ENCODE measurements at places on chromosomes 16 and 17.
A peak's percentile ranks its signal among the peaks of the same experiment; 100 is the strongest.

DNA sequence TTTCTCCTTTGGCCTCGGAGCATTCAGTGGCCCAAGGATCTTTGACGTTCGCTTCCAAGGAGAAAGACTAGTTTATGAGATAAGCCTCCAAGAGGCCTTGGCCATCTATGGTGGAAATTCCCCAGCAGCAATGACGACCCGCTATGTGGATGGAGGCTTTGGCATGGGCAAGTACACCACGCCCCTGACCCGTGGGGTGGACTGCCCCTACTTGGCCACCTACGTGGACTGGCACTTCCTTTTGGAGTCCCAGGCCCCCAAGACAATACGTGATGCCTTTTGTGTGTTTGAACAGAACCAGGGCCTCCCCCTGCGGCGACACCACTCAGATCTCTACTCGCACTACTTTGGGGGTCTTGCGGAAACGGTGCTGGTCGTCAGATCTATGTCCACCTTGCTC lies 1.4 kb downstream of the AOC3 start:
- H3K4me3 ChIP-seq = peak overlapping the region; percentile 32
- H3K27ac ChIP-seq = no peak overlapping the region
- H3K4me1 ChIP-seq = peaks cover 5% of the 10 kb centered on the region
- no peaks in the 10 kb centered on the region for H3K27me3 ChIP-seq
- DNase-seq = no peak

DNA sequence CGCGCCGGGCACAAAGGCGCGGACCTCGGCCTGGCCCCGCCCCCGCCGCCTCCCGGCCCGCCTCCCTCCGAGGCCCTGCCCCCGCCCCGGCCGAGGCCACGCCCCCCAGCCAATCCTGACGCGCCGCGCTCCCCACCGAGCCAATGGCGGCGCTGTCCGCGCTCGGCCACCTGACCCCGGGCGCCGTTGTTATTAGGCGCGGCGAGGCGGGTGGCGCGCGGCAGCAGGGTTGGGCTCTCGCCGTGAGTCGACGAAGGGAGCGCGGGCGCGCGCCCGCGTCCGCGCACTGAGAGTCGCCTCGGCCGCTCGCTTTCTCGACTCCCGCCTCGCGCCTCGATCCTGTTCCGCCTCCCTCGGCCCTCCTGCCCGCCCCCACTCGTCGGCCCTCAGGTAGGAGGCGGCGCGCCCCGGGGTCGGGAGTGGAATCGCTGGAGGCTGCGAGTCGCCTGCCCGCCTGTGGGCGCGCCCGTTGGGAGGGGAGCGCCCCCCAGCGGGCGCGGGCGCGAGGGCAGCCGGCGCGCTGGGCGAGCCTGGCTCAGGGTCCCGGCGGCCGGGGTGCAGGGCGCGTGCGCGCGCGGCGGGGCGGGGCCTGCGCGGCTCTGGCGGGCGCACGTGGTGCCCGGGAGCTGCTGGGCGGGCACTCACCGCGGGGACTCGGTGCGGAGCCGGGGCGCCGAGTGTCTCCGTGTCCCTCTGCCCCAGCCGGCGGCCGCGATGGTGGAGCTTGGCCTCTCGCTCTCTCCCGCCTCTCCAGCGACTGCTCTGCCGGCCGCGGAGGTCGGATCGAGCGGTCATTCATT lies 405 bp upstream of the CBLN1 start:
- no peak overlapping the region for H3K27ac ChIP-seq
- H3K4me1 ChIP-seq = peaks cover 9% of the 10 kb centered on the region
- H3K27me3 ChIP-seq = no peaks in the 10 kb centered on the region
- H3K4me3 ChIP-seq = peak overlapping the region; percentile 14
- DNase-seq = peak; percentile 59

DNA sequence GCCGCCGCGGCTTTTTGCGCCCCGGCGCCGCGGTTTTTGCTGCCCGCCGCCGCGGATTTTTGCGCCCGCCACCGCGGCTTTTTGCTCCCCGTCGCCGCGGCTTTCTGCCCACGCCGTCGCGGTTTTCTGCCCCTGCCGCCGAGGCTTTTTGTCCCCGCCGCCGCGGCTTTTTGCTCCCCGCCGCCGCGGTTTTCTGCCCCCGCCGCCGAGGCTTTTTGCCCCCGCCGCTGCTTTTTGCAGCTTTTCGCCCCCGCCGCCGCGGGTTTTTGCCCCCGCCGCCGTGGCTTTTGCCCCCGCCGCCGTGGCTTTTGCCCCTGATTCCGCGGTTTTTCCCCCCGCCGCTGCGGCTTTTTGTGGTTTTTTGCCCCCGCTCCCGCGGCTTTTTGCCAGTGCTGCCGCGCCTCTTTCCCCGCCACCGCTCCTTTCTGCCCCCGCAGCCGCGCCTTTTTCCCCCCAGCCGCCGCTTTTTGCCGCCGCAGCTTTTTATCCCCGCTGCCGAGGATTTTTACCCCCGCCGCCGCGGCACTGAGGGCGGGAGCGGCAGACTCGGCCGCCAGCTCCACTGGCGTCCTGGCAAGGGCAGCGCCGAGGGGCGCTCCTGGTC lies 518.6 kb upstream of the WSB1 start:
- no peak for DNase-seq
- no peak overlapping the region for H3K4me3 ChIP-seq
- no peaks in the 10 kb centered on the region for H3K36me3 ChIP-seq
- H3K4me1 ChIP-seq = no peaks in the 10 kb centered on the region
- H3K27ac ChIP-seq = no peak overlapping the region
- H3K27me3 ChIP-seq = no peaks in the 10 kb centered on the region

DNA sequence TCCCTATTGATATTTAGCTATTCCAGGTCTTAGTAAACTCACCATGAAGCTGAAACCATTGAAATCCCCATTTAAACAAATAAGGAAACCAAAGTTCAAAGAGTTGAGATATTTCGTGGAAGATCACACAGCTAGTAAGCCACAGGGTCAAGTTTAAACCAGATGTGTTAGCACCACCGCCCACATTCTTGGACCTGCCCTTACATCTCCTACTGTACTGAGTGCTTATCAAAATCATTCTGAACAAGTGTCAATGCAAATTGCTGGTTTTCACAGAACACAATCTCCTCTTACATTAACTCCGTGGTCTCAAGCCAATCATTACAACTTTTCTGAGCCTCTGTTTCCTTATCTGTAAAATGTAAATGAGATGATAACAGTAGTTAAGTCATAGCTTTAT lies 676.2 kb downstream of the CDH11 start:
- H3K4me3 ChIP-seq = no peak overlapping the region
- no peak overlapping the region for H3K27ac ChIP-seq
- no peaks in the 10 kb centered on the region for H3K27me3 ChIP-seq
- no peak for DNase-seq
- H3K4me1 ChIP-seq = no peaks in the 10 kb centered on the region
- H3K36me3 ChIP-seq = no peaks in the 10 kb centered on the region

DNA sequence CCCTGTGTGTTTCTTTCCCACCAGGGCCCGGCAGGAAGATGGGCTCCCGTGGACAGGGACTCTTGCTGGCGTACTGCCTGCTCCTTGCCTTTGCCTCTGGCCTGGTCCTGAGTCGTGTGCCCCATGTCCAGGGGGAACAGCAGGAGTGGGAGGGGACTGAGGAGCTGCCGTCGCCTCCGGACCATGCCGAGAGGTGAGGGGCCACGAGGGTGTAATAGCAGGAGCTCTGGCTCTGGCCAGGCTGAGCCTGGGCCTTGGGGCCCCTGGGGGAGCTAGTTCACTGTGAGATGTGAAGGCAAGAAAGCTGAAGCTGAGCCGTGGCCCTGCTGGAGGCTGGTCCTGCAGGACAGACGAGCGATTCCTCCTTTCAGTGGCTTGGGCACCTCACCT lies 20.0 kb downstream of the C1QTNF1 start:
- DNase-seq = no peak
- H3K27ac ChIP-seq = no peak overlapping the region
- H3K4me1 ChIP-seq = peaks cover 2% of the 10 kb centered on the region
- no peak overlapping the region for H3K4me3 ChIP-seq

DNA sequence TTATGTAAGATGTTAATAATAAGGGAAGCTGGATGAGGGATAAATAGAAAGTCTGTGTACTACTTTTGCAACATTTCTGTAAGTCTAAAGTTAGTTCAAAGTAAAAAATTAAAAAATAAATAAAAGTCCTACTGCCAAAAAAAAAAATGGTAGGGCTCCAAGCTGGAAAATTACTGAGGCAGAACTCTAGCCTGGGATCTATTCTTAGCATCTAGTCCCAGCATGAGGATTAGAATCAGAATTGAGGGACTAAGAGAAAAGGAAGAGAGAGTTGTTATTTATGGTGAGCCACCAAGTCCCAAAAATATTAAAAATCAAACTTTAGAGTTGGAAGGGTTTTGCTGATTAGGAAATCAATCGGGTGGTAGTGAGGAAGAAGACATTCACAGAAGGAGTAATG lies 110.3 kb downstream of the CYB561 start:
- peaks cover 4% of the 10 kb centered on the region for H3K4me1 ChIP-seq
- no peaks in the 10 kb centered on the region for H3K36me3 ChIP-seq
- H3K27me3 ChIP-seq = no peaks in the 10 kb centered on the region
- H3K27ac ChIP-seq = no peak overlapping the region

DNA sequence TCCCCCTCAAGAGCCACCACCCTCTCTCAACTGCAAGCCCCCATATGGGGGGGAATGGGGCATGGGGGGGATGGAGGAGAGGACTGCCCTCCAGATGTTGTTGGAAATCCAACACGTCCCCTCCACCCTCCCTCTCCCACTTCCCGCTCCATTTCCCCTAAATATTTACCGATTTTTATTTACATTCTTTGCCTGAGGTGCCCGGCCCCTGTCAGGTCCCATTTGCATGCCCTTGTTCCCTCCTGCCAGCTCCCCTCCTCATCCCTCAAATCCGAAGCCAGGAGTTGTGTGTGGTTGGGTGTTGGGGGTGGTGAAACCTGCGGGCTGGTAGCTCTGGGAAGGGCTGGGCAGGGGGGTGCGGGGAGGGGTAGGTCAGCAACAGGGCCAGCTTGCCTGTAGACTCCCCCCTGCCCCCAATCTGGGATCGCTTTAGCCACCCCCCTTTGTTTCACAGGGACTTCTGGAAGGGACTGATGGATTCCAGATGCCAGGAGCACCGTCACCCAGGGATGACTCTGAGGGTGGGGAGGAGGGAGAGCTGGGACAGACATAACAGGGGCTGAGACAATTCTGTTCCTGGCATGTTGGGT lies 39.7 kb upstream of the NGFR start:
- no peak overlapping the region for H3K4me3 ChIP-seq
- H3K4me1 ChIP-seq = no peaks in the 10 kb centered on the region
- DNase-seq = no peak
- no peaks in the 10 kb centered on the region for H3K36me3 ChIP-seq

GRCh38 chr17:77493238-77493820 lies 352.6 kb downstream of the SEC14L1 start:
- H3K36me3 ChIP-seq = no peaks in the 10 kb centered on the region
- H3K4me1 ChIP-seq = peaks cover 2% of the 10 kb centered on the region
- H3K27ac ChIP-seq = no peak overlapping the region
- no peaks in the 10 kb centered on the region for H3K27me3 ChIP-seq
- no peak overlapping the region for H3K4me3 ChIP-seq

DNA sequence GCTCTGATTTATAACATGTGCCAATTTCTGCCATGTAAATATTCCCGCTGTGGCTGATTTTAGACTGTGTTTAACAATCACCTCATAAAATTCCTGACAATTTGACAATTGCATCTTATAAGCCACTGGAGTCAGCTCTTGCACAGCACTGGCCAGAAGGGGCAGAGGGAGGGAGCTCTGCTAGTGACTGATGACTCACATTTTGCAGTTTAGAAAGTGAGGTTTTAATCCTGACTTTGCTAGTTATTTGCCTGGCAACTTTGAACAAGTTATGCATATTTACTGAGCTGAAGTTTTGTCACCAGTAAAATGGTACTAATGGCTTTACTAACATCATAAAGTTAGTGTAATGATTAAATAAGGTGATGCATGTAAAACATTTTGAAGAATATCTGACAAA lies 452.3 kb downstream of the CNTNAP4 start:
- H3K27me3 ChIP-seq = no peaks in the 10 kb centered on the region
- H3K4me3 ChIP-seq = no peak overlapping the region
- no peaks in the 10 kb centered on the region for H3K4me1 ChIP-seq
- H3K36me3 ChIP-seq = no peaks in the 10 kb centered on the region
- no peak for DNase-seq
- H3K27ac ChIP-seq = no peak overlapping the region

GRCh38 chr16:85522842-85523601 lies 90.1 kb upstream of the GSE1 start:
- no peak overlapping the region for H3K4me3 ChIP-seq
- no peak overlapping the region for H3K27ac ChIP-seq
- H3K36me3 ChIP-seq = no peaks in the 10 kb centered on the region
- DNase-seq = no peak

GRCh38 chr16:27245276-27246172 lies 23.0 kb downstream of the NSMCE1 start:
- no peak overlapping the region for H3K4me3 ChIP-seq
- H3K27me3 ChIP-seq = no peaks in the 10 kb centered on the region
- DNase-seq = peak; percentile 55
- H3K36me3 ChIP-seq = no peaks in the 10 kb centered on the region

- DNase-seq = no peak
- no peaks in the 10 kb centered on the region for H3K4me1 ChIP-seq
- H3K27me3 ChIP-seq = no peaks in the 10 kb centered on the region
- no peak overlapping the region for H3K27ac ChIP-seq
- no peaks in the 10 kb centered on the region for H3K36me3 ChIP-seq
Observed at GRCh38 chr17:42202696-42203095, 8.4 kb upstream of the GHDC start.

GRCh38 chr17:73971127-73971526 lies 232.4 kb upstream of the RPL38 start:
- H3K27me3 ChIP-seq = no peaks in the 10 kb centered on the region
- no peaks in the 10 kb centered on the region for H3K36me3 ChIP-seq
- H3K27ac ChIP-seq = no peak overlapping the region
- no peak overlapping the region for H3K4me3 ChIP-seq

GRCh38 chr17:82458885-82459424 lies 414 bp downstream of the NARF start:
- H3K36me3 ChIP-seq = no peaks in the 10 kb centered on the region
- peak overlapping the region; percentile 97 for H3K4me3 ChIP-seq

GRCh38 chr17:13306310-13306962 lies 288.6 kb upstream of the ELAC2 start:
- DNase-seq = no peak
- H3K4me1 ChIP-seq = no peaks in the 10 kb centered on the region
- H3K4me3 ChIP-seq = no peak overlapping the region
- H3K36me3 ChIP-seq = no peaks in the 10 kb centered on the region
- no peaks in the 10 kb centered on the region for H3K27me3 ChIP-seq

DNA sequence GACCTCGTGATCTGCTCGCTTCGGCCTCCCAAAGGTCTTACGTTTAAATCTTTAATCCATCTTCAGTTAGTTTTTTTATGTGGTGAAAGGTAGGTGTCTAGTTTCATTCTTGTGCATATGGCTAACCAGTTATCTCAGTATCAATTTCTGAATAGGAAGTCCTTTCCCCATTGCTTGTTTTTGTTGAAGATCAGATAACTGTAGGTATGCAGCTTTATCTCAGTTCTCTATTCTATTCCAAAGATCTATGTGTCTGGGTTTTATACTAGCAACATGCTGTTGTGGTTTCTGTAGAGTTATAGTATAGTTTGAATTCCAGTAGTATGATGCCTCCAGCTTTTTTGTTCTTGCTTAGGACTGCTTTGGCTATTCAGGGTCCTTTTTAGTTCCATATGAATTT lies 65.2 kb downstream of the TNFRSF13B start:
- DNase-seq = no peak
- H3K4me1 ChIP-seq = no peaks in the 10 kb centered on the region
- H3K27me3 ChIP-seq = no peaks in the 10 kb centered on the region
- no peaks in the 10 kb centered on the region for H3K36me3 ChIP-seq
- no peak overlapping the region for H3K4me3 ChIP-seq
